ENCODE measurements at places on chromosomes 11 and 22.

- DNase-seq: no peak
Measured at GRCh38 chr22:41203118-41203517, 2.0 kb upstream of the L3MBTL2 start.

DNA sequence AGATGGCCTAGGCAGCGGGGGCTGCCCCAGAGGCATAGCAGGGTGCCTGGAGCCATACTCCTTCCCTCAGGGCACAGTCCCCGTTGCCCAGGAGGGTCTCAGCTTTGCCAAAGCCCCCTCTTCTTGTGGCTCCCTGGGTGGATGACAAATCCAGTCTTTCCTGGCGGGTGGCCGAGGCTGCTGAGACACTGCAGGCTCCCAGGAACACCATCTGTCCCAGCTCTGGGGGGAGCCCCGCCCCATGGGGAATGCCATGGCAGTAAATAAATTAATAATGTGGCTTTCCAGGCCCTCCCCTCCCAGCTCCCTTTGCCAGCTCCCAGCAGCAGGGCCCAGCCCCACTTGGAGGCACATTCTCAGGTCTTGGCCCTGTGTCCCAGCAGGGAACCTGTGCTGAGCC, 45.0 kb downstream of the PDE2A start:
- no peak for DNase-seq

DNA sequence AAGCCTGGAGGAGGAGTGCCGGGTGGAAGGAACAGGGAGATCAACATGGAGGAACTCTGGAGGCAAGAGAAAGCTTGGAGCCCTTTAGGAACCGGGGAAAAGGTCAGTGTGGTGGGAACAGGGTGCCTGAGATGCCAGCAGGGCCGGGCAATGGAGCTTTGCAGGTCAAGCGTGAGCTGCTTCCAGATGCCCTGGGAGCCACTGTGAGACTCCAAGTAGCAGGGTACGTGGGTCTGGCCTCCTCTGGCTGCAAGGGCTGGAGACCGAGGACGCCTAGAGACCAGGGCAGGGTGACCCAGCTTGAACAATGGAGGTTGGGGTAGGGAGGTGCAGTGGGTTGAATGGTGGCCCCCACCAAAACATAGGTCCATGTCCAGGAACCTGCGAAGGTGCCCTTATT, 15.6 kb upstream of the EMID1 start:
- DNase-seq: no peak

- no peak for DNase-seq
Measured at GRCh38 chr11:115926601-115927000, 422.4 kb upstream of the CADM1 start.

DNA sequence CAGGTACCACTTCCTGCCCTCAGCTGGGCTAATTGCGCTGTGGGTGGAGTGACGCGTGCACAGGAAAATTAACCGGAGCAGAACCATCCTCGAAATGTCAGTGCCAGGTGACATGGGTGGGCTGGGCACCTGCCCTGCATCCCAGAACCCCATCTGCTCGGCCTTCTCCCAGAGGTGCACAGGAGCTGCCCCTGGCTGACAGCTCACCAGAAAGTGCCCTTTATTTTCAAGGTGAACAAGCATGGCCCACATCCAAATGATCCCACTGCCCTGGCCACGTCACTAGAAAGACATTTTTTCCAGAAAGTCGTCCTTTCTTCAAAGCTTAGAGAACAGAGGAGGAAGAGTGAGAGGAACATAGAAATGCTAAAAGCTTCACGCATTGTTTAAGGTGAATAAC, 4.1 kb upstream of the ELFN2 start:
- no peak for DNase-seq

Data from retinal pigment epithelial cell (primary cell).